ENCODE measurements at places on chromosomes 16 and 17.

- no peak for DNase-seq
Measured at GRCh38 chr17:65785109-65785508, 223.7 kb upstream of the AXIN2 start.

DNA sequence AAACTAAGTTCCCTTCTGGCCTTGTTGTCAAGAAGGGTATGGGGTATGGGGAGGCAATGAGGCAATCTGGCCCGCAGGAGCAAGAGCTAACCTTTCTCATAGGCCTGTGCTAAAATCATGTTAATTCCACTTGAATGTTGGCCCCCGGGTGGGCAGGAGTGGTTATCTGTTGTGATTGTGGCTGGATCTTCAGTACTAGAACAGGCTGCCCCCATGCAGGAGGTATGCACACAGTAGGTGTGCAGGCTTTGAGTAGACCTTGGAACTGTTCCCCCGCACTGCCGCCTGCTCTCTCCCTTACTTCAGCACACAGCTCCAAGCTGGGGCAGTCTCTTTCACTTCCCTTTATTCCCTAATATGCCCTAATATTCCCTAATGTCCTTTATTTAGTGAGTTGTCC lies 52.4 kb upstream of the TANGO6 start:
- DNase-seq, result no peak

DNA sequence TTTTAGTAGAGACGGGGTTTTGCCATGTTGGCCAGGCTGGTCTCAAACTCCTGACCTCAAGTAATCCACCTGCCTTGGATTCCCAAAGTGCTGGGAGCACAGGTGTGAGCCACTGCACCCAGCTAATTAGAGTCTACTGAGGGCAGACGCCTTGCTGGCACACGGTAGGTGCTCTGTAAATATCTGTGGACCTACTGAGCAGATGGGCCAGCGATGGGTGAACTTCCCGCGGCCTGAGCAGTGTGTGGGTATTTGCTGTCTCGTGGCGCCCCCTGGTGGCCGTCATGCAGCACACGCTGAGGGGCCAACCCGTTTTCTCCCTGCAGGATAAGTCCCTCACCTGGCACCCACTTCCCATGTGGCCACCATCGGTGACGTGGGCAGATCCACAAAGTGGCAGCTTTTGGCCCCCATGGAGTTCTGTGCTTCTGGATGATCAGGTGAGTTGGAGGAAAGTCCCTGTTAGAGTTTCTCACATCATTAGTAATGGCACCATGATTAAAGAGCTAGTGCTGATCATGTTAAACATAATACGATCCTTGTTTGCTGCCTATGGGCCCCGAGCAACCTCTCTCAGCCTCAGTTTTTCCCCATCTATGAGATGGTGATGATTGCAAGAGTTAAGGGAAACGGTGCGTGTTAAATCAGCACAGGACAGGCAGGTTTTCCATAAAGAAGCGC lies 40.7 kb downstream of the ZDHHC7 start:
- DNase-seq, result peak; percentile 89

DNA sequence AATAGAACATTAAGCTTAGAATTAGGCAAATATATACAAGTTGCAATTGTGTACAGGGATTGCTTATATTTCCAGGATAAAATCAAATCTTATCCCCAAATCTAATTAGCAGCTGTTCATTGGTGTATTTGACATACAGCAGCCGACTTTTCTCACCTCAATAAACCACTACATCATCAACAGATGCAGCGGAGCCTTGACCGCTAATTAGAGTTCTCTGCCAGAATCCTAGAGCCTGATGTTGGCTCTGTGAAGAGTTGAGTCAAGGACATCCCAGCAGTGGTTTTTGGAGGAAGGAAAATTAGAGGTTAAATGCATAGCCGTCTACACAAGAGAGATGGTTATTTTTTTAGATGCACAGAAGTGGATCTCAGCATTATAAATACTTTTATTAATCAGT lies 221.9 kb upstream of the CACNG5 start:
- DNase-seq, result no peak

DNA sequence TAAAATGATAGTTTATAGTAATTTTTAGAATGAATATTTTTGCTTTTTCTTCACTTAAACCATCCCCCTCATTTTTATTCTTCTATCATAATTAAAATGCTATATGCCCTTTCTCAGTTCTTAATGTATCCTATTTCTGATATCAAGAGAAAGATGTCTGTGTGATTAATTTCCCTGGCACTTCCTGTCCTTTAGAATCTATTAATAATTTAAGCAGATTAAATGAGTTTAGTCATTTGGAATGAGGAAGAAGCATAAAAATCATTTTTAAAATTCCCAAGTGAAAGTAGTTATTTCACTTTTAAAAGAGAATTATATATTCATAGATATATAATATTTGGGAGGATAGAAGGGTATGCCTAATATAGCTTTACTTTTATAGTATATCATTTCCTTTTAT lies 27.8 kb upstream of the CDR2 start:
- DNase-seq, result no peak

DNA sequence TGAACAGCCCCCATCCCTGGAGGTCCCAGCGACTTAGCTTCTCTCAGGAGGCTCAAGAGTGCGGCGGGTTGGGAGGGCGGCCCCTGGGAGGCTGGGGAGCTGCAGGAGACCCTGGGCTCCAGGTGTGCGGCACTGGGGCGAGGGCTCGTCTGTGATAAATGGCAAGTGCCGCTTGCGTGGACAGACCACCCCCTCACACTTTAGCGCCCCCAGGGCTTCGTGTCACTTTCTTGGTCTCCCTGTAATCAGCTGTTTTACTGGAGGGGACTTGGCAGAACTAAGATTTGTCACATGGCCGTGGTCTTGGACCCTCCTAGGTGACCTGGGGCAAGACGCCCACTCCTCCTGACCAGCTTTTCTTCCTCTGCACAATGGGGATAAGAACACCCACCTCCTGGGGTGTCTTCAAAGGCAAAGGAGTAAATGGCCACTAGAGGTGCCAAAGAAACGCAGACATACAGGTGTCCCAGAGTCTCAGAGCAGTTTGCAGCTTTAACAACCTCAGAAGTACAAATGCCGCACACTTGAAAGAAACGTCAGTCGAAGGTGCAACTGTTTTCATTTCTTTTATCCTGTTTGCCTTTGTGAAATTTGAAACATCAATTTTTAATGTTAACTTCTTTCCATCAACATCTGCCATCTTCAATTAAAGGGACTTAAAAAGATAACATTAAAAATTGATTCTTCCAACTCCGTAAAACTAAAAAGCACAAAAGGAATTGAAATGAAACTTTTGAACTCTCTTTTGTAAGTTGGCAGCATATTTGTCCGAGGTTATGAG lies 946 bp downstream of the OSGIN1 start:
- peak; percentile 69 for DNase-seq

- no peak for DNase-seq
Measured at GRCh38 chr16:19196871-19197270, 28.8 kb downstream of the SYT17 start.

GRCh38 chr17:384622-385177 lies 32.1 kb upstream of the RPH3AL start:
- no peak for DNase-seq

- DNase-seq, result no peak
Measured at GRCh38 chr16:85211271-85211801, 99.1 kb upstream of the CIBAR2 start.

DNA sequence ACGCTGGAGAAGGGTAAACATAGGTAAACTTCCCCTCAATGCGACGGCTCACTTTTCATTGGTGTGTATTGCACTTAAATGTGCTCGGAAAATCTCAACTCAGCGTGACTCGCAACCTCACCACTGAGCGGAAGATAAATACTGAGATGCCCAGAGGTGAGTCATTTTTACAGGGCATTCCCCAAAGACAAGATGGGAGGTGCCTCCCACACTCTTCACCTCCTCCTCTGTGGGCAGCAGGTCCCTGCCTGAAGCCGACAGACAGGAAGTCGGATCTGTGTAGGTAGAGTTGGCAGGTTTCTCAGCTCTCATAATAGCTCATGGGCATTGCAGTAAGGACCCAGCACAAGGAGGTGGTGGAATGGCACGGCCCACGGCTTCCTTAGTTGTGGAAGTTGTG lies 274.6 kb upstream of the HSBP1 start:
- DNase-seq, result no peak

- DNase-seq, result no peak
Measured at GRCh38 chr17:31389657-31390381, 1.7 kb upstream of the RAB11FIP4 start.

- DNase-seq, result no peak
Measured at GRCh38 chr17:66778531-66779236, 56.2 kb upstream of the CACNG5 start.

- no peak for DNase-seq
Measured at GRCh38 chr17:2994441-2994840, 69.0 kb downstream of the OR1D5 start.

- no peak for DNase-seq
Measured at GRCh38 chr16:3963203-3963602, 82.7 kb upstream of the CREBBP start.

DNA sequence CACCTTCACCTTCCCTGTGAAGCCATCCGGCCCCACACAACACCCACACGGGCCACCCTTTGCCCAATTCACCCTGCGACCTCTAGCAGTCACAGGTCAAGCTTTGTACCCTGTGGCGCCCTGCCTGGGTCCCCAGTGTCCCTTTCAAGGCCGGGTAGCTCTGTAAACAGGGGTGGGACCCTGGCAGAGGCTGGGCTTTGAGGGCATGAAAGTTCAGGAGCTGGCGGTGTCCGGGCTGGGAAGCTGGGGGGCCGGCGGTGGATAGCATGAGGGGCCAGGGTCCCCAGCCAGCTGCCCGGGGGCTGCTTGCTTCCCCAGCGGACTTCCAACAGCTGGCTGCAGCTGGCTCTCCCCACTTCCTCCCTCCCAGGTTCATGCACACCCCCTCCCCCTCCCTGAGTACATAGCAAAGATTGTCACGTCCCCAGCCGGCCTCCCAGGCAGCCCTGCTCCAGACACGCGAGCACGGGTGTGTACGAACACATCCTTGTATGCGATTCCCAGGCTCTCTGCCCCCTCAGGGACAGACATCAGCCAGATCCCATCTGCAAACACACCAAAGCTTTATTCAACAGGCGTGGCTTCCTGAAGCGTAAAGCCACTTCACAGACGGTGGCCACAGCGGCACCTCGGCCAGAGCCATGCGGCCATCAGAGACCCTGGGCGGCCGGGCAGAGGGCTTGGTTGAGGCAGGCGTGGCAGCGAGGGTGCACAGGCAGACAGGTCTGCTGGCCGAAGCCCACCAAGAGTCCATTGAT lies 8.2 kb downstream of the NTHL1 start:
- no peak for DNase-seq

DNA sequence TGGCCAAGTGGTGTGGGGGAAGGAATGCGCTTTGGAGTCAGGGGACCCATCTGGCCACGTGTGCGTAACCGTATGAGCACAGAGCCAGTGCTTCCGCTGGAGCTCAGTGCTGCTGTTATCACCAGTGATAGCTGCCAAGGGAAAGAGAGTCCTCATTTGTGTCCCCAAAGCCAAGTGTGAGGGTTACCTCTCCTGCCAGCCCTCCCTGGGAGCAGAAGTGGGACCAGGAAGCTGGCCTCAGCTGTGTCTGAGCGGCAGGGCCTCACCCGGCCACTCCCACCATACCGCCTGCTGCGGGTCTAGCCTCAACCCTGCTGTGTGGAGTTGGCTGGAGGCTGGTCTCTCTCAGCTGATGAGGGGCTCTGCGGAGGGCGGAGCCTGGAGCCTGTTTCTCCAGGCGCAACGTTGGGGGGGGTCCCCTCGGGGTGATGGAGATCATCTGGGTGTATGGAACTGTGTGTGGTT lies 44.5 kb downstream of the MEAK7 start:
- DNase-seq, result no peak

DNA sequence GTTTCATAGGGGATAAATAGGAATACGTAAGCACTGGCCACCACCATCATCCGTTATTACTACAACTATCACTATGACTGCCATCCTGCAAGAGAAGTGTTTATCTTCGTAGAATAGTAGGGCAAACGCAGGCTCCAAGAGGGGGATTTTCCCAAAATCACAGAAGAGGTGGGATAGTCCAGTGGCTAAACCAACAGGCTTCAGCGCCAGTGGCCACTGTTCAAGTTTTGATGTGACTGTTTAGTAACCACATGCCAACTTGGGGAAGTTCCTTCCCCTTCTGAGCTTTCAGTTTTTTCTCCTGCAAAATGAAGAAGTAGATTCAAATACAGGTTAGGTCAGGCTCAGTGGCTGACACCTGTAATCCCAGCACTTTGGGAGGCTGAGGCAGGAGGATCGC lies 60.7 kb upstream of the GRIN2A start:
- DNase-seq, result no peak

DNA sequence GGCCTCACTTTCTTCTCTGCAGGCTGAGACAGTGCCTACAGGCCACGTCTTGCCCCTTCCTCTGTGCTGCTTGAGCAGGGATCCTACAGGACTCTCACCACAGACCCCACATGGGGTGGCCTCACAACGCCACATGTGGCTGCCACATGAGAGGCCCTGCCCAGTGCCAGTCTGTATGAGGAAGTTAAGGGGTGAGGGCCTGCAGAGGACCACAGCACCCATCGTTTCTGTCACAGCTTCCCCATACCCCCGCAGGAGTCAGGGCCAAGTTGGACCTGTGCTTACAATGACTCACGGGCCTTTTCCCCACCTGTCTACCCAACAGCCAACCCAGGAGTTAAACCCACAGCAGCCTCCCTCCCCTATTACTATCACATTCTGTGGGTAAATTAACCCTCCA lies 2.9 kb upstream of the GSDMB start:
- no peak for DNase-seq

GRCh38 chr17:50918071-50918932 lies 52.1 kb upstream of the TOB1 start:
- no peak for DNase-seq

DNA sequence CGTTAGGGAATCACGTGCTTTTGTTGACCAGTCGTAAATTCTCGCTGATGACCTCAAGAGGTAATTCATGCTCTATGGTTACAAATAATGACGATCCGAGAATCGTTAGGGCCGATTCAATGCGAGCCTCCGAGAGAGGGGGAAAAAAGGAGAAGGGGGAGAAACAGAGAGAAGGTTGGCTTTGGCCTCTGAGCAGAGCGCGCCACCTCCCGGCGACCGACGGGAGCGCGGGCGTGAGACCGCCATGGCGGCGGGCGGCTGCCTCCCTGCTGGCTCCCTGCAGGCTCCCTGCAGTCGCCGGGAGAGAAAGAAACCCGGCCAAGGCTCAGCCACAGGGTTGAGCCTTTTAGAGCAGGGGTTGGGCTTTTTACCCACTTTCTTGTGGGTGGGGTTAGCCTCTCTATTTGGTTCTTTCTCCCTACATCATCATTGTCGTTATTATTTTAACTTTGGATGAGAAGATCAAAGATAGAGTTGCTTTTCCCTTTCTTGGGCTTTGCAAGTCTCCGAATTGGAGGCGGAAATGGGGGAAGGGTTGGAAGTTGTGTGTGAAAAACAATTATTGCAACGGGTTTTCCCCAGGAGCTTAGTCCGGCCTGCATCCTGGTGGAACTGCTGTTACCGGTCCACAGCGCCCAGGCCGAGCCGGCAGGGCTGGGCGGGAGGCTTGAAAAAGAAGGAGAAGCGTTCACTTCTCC lies 410 bp upstream of the HOXB5 start:
- peak; percentile 89 for DNase-seq

- DNase-seq, result no peak
Measured at GRCh38 chr17:3915995-3916696, at the start of gene P2RX1. TSS of gene P2RX1 (minus strand) at chr17:3916465. CDS start at chr17:3916225, 240 bp downstream.

- DNase-seq, result no peak
Measured at GRCh38 chr16:309476-309875, 26.5 kb downstream of the PDIA2 start.

GRCh38 chr16:87156195-87156594 lies 161.0 kb downstream of the C16orf95 start:
- DNase-seq, result no peak

GRCh38 chr16:85523602-85524364 lies 89.3 kb upstream of the GSE1 start:
- DNase-seq, result peak; percentile 55

GRCh38 chr17:12940699-12941098 lies 77.1 kb downstream of the ELAC2 start:
- DNase-seq, result no peak

GRCh38 chr17:77394540-77395295 lies 253.9 kb downstream of the SEC14L1 start:
- DNase-seq, result no peak

Measured in HAP-1 (cell line).